NCI-H1092 treated with DMSO at 0.1 percent for 48 hours (cell line): ENCODE measurements at places on chromosomes 7 and 10.

DNA sequence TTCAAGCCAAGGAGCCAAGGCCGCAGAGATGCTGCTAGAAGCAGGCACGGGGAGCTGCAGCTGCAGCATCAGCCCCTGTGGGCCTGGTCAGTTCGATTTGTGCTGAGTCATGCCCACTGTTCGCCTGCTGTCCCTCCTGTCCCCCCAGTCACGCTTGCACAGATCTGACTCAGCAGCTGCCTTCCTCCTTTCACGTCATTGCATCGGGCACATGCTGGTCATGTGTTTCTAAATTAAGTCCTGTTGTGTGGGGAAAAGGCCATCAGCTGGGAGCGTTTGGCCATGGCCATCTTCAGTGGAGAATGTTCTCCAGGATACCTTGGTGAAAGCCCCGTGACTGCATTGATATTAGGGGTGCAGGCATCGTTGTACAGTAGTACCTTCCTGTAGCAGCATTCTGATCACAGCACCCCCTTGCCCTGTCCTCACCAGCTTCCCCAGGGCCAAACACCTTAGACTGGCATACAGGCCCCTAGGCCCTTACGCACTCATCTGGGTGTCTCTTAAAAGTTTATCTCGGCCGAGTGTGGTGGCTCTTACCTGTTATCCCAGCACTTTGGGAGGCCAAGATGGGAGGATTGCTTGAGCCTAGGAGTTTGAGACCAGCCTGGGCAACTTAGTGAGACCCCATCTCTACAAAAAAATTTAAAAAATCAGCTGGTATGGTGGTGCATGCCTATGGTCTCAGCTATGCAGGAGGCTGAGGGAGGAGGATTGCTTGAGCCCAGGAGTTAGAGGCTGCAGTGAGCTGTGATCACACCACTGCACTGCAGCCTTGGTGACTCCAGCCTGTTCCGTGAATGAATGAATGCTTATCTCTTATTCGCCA is 23.2 kb downstream of the POR start:
- no peak for DNase-seq

GRCh38 chr10:58107506-58107905 is 160.2 kb downstream of the IPMK start:
- no peak for DNase-seq

GRCh38 chr7:31028006-31028405 is 24.1 kb upstream of the ADCYAP1R1 start:
- no peak for DNase-seq

- DNase-seq, result no peak
Observed at GRCh38 chr10:106973288-106973687, 191.2 kb downstream of the SORCS1 start.

DNA sequence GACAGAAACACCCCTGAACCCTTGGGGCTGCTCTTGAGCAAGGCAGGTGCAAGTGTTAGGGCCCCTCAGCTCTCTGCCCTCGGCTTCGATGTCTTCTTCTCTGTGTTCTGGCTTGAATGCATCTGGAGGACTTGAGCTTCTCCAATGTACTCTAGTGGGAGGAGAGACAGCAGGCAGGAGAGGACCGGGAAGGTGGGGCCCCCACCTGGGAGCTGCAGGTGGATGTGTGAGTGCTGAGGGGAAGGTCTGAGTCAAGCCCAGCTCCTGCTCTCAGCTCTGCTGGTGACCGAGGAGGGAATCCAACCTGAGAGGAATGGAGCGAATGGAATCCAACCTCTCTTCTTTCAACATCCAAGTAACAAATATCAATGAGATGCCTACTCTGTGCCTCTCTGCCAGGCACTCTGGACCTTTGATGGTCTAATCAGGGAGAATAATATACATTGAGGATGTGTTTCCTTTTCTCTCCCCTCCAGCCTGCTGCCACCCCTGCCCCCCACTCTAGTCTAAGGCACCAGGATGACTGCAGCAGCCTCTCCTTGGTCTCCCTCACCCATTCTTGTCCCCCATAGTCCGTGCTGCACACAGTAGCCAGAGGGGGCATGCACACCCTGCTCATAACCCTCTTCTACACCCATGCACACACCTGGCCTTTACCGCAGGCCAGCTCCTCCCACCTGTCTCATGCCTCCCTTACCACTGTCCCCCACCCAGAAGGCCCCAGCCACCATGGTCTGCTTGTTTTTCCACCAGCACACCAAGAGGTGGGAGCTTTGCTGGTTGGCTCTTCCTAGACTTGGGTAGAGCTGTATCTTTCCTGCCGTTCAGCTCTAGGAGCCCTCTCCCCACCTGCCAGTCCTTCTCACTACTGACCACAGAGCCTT is 13.6 kb downstream of the TBATA start:
- DNase-seq, result no peak

- DNase-seq, result no peak
Observed at GRCh38 chr7:22860337-22860736, 37.7 kb upstream of the TOMM7 start.

DNA sequence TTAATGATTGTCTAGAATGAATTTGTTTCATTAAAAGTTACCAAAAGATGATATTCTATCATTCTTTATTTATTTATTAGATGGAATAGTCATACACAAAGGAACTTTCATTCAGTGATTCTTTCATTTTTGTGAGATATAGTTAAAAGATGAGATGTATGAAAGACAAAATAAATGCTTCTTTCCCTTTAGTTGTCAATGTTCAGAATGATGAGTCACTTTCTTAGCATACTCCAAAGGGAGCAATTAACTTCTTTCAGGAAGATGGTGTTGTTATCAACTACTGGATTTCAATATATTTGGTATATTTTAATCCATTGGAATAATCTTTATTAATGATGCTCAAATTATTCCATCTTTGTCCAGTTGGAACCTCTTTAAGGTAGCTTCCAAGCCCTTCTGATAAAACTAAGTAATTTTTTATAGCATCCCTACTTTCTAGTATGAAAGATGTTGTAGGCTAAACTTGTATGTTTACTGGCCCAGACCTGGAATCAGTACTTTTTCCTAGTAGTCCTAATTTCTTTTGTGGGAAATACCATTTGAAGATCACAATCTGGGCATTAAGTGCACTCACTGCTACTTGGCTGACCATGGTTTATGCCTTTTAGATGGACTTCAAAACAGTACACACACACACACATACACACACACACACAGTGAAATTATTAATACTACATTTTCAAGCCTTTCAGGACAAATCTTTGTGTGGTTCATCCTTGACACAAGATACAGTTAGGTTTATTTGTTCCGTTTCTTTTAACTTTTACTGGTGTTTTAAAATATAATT is 2.5 kb downstream of the GIMAP7 start:
- no peak for DNase-seq

GRCh38 chr7:54917613-54918391 is 101.0 kb upstream of the EGFR start:
- no peak for DNase-seq

DNA sequence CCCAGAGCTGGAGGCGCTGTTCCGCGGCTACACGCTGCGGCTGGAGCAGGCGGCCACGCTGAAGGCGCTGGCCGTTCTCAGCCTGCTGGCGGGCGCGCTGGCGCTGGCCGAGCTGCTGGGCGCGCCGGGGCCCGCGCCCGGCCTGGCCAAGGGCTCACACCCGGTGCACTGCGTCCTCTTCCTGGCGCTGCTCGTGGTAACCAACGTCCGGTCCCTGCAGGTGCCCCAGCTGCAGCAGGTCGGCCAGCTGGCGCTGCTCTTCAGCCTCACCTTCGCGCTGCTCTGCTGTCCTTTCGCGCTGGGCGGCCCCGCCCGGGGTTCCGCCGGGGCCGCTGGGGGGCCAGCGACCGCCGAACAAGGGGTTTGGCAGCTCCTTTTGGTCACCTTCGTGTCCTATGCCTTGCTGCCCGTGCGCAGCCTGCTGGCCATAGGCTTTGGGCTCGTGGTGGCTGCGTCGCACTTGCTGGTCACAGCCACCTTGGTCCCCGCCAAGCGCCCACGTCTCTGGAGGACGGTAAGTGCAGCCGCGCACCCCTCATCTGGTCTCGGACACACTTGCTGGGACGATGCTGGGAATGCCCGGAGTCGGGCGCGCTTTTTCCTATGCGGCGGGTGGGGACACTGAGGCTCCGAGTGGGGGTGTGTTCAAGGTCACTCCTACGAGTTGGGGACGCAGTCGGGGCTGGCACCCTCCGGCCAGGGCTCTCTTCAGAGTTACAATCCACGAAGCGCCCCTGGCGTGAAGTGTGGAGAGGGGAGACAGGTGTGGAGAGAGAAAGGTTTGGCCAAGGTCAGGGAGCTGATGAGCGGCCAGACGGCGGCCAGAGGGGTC is 717 bp downstream of the ADCY1 start:
- peak; percentile 60 for DNase-seq

DNA sequence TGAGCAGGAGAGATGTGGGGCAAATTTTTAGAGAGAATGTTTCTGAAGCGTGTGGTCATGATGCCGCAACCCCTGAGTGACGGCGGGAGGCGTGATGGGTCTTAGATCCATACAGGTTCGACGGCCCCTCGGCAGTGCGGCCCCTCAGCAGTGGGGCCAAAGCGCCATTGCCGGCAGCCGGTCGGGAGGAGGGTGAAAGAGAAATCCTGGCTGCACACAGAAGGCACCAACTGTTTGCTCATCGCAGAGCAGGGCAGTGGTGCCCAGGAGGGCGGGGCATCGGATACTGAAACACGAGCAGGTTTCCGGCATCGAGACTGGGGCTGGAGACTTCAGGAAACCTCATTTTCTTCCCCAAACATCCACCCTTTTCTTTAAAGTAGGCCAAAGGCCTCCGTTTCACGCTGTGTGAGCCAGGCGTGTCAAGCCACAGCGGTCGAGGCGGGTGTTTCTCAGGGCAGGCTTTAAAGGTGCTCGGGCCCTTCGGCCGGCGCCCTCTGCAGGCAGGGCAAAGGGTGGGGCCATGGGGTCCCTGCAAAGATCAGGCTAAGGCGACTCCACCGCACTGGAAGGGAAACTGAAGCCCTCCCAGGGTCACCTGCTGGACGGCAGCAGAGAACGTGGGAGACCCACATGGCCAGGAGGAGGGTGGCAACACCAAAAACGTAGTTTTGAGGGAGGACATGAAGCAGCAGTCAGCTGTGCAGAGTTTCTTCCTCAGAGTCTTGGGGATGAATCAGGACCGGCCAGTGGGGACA is 42.0 kb upstream of the PPP2R2D start:
- DNase-seq, result no peak

DNA sequence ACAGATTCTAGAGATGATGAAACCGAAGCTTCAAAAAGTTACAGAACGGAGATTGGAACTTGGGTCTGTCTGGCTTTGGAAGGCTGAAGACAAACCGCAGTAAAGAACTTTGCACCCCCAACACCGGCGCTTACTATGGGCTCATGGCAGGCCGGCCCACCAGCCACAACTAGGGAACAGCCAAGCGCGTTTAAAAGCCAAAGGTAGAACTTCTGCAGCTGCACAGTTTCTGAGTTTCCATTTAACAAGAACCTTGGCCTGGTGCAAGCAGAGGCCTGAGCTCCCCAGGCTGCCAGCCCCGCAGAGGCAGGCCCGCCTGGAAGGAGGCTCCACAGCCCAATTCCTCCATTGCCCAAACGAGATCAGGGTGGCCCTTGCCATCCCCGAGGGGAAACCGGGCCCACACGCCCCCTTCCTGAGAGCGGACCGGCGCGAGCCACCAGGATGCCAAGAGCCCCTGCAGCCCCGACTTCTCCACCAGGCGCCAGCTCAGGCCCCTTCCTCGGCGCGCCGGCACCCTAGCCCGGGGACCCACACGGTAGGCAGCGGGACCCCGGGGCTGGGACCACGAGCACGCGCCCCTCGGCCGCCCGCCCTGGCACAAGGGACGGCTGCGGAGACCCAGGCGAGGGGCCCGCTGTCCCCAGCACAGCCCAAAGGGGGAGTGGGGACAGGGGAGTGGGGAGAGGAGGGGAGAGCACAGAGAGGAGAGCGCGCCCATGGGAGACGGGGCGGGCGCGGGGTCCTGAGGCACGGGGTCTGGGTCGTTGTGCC is 566 bp downstream of the MAD1L1 start:
- peak; percentile 69 for DNase-seq

DNA sequence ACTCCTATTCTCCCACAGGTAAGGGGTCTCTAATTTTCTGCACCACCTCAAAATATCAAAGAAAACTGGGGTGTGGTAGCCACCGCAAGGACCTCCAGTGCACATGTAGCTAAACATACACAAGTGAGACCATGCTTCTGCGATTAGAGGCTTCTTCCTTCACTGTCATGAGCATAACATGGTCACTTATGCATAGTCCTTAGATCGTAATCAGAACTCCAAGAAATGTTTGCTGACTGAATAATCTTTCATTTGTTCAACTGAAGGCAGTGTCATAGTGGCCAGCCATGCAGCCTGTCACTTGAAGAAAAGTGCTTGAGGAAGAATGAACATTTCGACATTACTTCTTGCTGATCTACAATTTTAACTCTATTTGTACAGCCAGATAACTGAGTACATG is 14.6 kb downstream of the TWIST1 start:
- DNase-seq, result no peak

- DNase-seq, result no peak
Observed at GRCh38 chr7:4959893-4960292, 906 bp upstream of the MMD2 start.

GRCh38 chr10:98980353-98980752 is 255.3 kb downstream of the HPSE2 start:
- no peak for DNase-seq

DNA sequence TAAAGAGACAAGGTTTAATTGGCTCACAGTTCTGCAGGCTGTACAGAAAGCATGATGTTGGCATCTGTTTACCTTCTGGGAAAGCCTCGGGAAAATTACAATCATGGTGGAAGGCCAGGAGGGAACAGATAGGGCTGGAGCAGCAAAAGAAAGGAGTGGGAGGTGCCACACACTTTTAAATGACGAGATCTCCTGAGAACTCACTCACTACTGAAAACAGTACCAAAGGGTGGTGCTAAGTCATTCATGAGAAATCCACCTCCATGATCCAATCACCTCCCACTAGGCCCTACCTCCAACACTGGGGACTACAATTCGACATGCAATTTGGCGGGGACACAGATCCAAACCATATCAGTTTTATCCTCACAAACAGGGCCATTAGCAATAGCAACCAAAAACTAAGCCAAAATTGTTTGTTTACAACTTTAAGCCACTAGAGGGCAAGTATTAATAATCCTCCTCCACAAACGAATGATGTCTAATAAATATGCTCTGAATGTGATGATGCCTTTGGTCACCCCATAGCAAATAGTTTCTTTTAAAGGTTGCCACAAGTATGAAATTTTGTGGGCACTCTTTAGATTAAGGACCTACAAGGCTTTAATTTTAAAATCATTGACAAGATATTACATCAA is 129.2 kb upstream of the NRBF2 start:
- DNase-seq, result no peak

DNA sequence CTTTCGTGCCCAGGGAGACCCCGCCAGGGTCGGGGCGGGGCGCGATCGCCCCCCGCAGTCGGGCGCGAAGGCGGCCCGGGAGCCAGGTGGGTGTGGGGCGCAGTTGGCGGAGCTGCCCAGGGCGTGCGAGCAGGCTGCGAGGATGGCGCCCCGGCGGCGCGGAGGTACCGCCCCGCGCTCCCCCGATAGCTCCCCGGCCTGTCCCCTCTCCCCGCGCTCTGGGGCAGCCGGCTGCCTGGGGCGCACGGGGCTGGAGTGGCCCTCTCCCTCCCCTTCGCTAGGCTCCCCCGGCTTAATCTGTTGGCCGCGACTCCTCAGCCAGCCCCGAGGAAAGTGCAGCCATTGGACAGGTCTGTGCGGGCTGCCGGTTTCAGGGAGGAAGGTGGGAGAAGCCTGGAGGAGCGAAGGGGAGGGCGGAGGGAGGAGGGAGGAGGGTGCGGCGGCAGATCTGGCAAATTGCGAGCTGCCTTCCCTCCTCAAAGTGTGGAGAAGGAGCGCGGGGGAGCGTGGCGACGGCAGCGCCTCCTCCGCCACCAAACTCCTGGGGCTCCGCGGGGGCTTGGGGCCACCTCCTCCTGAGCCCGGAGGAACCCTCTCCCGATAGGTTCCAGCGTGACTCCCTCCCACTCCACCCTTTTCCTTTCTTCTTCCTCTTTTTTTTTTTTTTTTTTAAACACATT is 361 bp upstream of the PLXDC2 start:
- DNase-seq, result no peak

GRCh38 chr10:71727738-71728737 is 8.5 kb upstream of the C10orf105 start:
- no peak for DNase-seq
